ENCODE measurements at places on chromosomes 16 and 17.

DNA sequence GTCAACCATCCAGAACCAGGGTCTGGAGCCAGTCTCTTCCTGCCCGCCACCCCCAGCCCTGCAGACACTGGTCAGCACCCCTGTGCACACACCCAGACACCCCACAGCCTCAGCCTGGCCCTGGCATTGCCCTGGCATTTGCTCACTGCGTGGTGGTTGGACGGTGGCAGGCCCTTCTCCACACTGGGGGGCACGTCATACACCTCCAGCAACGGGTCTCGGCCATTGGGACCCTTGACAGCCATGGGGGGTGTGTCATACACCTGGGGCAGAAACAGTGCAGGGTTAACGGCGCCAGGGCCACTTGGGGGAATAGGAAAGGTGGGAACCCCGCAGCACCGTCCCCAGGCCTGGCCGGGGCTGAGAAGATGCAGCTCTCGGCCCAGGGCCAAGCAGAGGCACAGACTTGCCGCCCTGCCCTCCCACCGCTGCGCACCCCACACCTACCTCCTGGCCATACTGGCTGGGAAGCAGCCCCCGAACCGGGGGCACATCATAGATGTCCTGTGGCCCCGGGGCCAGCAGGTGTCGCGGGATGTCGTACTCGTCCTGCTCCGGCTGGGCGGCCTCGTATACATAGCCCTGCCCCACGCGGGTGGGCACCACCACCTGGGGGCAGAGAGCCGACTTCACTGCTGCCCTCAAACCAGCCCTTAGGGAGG, 14.6 kb downstream of the BCAR1 start:
- no peak for DNase-seq

GRCh38 chr17:633641-634101, 81.0 kb downstream of the VPS53 start:
- DNase-seq = no peak

DNA sequence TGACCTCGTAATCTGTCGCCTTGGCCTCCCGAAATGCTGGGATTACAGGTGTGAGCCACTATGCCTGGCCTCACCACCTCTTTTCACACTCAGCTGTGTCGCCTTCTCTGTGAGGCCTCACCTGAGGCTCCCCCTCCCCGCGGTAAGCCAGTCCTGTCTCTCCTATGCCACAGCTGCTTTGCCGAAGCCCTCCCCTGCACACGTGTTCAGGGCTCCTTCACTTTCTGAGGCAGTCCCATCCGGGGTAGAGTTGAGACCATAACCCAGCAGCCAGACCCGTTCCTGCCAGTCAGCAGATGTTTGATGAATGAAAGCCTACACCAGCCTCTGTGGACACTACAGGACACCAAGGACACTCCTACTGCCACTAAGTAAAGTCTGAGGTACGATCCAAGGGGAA, 10.6 kb downstream of the USP7 start:
- DNase-seq = no peak

GRCh38 chr17:71505200-71505599, 615.6 kb upstream of the SOX9 start:
- no peak for DNase-seq

- DNase-seq = no peak
Observed at GRCh38 chr17:35981908-35982330, 622 bp upstream of the CCL16 start.

DNA sequence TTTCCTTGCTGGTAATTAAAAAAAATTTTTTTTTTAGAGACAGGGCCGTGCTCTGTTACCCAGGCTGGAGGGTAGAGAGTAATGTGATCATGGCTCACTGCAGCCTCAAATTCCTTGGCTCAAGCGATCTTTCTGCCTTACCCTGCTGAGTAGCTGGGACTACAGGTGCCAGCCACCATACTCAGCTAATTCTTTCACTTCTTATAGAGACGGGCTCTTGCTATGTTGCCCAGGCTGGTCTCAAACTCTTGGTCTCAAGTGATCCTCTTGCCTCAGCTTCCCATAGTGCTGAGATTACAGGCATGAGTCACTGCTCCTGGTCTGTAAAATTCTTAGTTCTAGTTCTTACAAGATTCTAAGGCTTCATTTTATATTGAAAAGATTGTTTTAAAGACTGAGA, 11.1 kb downstream of the SMIM36 start:
- DNase-seq = no peak

Data from NCI-H1105 (cell line).